ENCODE measurements at places on chromosomes 2 and 18.

- no peak for DNase-seq
Measured at GRCh38 chr18:23964282-23965238, 50.0 kb upstream of the TTC39C start.

DNA sequence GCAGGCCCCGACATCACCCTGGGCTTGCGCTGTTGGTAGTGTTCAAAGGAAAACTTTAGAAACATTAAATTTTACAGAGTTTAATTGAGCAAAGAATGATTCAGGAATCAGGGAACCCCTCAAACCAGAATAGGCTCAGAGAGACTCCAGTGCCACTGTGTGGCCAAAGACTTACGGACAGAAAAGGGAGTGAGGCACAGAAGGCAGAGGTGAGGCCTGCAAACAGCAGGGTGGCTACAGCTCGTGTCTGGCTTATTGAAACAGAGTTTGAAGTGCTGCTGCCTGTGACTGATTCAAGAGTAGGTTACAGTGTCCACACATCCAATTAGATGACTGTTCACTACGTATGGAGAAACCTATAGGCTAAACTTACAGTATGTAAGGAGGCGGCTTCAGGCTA, 2.4 kb upstream of the CTDP1 start:
- no peak for DNase-seq

DNA sequence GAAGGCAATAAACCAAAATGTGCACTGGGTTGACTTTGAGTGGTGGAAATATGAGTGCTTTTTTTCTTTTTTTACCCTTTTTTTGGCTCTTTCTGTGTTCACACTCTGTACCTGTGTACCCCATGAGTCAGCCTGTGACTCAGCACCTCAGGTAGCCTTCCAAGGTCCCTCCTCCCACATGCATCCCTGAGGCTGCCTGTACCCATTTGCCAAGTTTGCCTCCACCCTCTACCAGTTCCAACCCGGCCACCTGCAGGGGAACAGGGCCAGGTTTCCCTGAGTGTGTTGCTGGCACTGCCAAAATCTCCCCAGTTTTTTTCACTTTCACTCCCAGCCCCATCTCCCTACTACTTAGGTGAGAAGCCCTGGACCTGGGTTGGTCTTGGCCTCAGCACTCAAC, 14.0 kb downstream of the CXCR1 start:
- no peak for DNase-seq

GRCh38 chr2:164205347-164205746, 415.9 kb downstream of the GRB14 start:
- peak; percentile 4 for DNase-seq

GRCh38 chr2:239721991-239722759, 303.0 kb downstream of the NDUFA10 start:
- DNase-seq: no peak

GRCh38 chr2:66534461-66534860, 99.5 kb downstream of the MEIS1 start:
- no peak for DNase-seq
